ENCODE measurements at places on chromosomes 5 and 9. TPM values are rescaled to one million over a fixed set of nuclear protein-coding genes. Genes with fewer than 3 reads are reported as not detected.
A peak's percentile ranks its signal among the peaks of the same experiment; 100 is the strongest.

- no peak for DNase-seq
- no peaks in the 10 kb centered on the region for H3K4me1 ChIP-seq
- no peaks in the 10 kb centered on the region for H3K36me3 ChIP-seq
These were observed 1925.3 kb upstream of the ACO1 start for GRCh38 chr9:30459156-30459555.

DNA sequence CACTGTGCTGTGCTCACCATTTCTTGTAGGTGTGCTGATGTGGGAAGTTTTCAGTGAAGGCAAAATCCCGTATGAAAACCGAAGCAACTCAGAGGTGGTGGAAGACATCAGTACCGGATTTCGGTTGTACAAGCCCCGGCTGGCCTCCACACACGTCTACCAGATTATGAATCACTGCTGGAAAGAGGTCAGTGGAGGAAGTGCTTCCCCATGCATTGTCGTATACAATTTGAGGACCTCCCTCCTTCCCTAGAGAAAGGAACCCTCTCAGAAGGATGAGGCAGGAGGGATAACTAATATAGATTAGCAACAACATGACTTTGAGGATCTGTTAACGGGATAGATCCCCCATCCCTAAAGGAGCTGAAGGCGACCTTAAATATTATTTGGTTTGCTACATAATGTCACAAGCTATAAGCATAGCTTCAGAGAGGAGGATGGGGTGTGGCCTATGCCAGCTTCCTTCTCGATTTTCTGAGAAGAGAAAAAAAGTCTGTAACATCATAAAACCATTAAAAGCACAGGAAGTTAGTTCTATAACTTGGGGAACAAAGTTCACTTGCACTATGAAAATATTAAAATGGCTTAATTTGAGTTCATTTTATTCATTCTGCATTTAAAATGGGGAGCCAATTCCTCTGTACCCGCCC, 17.0 kb upstream of the CYFIP2 start:
- H3K27me3 ChIP-seq = no peaks in the 10 kb centered on the region
- H3K27ac ChIP-seq = no peak overlapping the region
- no peaks in the 10 kb centered on the region for H3K36me3 ChIP-seq
- H3K4me3 ChIP-seq = no peak overlapping the region

Gene CENPP
- 8.4 TPM for total RNA-seq

DNA sequence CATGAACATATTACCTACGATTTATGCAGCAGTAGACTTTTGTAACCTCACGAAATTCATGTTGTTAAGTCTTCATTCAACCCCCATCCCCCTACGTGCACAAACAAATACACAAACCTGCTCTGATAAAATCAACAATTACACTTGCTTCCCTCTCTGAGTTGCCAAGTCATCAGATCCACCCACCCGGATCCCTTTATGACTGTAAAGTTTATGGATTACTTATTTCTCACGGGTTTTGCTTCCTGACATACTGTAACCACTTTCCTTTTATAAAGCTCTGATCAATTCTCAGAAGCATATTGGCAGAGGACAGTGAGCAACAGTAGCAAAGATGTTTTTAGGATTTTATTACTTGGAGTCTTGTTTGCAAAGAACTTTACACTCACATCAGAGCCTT, 70.5 kb downstream of the MLLT3 start:
- no peaks in the 10 kb centered on the region for H3K27me3 ChIP-seq
- H3K36me3 ChIP-seq = no peaks in the 10 kb centered on the region
- peaks cover 5% of the 10 kb centered on the region for H3K4me1 ChIP-seq
- H3K27ac ChIP-seq = no peak overlapping the region

Gene MEGF10
- 10.2 TPM for total RNA-seq

GRCh38 chr9:33731142-33731541, 64.2 kb upstream of the PRSS3 start:
- no peaks in the 10 kb centered on the region for H3K4me1 ChIP-seq
- DNase-seq = no peak
- H3K36me3 ChIP-seq = no peaks in the 10 kb centered on the region
- H3K4me3 ChIP-seq = no peak overlapping the region
- no peak overlapping the region for H3K27ac ChIP-seq
- no peaks in the 10 kb centered on the region for H3K27me3 ChIP-seq

DNA sequence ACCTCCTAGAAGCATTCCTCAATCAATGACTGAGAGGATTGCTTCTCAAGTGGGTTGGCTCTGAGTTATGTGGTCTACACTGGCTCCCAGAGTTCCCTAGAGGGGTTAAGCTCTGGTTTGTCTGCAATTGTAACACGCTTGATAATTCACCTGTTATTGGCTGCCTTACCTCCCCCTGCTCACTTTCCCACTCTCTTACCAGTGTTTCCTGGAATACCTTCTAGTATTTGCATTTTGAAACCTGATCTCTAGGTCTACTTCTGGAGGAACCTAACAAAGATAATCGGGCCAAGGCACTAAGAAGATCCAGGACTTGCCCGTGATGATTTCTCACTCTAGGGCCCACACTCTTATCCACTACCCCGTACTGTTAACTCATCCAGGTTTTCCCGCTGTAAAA, 110.1 kb upstream of the MAP3K1 start:
- H3K4me1 ChIP-seq = no peaks in the 10 kb centered on the region
- no peaks in the 10 kb centered on the region for H3K27me3 ChIP-seq
- DNase-seq = no peak
- H3K4me3 ChIP-seq = no peak overlapping the region
- H3K36me3 ChIP-seq = no peaks in the 10 kb centered on the region
- no peak overlapping the region for H3K27ac ChIP-seq

GRCh38 chr5:33840927-33841547, 50.8 kb downstream of the ADAMTS12 start:
- H3K4me1 ChIP-seq = no peaks in the 10 kb centered on the region
- DNase-seq = no peak
- H3K27me3 ChIP-seq = no peaks in the 10 kb centered on the region
- H3K4me3 ChIP-seq = no peak overlapping the region

Gene SLCO6A1
- not detected for total RNA-seq

DNA sequence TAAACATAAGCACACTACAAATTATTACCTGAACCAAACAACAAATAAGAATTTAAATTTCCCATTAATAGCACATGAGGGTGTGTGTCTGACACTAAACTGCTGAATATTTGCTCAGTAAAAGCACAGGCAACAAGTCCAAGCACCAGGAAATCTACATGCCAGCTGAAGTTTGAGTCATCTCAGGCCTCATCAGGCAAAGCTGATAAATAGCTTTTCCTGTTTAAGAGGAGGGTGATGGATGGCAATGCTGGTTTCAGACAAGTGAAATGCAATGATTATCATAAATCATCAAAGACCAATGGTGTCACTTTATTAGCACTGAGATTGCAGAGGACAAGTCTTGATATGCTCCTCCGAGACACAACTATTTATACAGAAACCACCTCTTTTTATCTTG, 1668.0 kb upstream of the C9orf72 start:
- no peaks in the 10 kb centered on the region for H3K27me3 ChIP-seq
- no peaks in the 10 kb centered on the region for H3K36me3 ChIP-seq
- DNase-seq = no peak
- no peak overlapping the region for H3K4me3 ChIP-seq
- no peaks in the 10 kb centered on the region for H3K4me1 ChIP-seq

GRCh38 chr5:75262271-75262670, 25.6 kb upstream of the ANKRD31 start:
- no peak for DNase-seq
- H3K4me1 ChIP-seq = no peaks in the 10 kb centered on the region
- no peaks in the 10 kb centered on the region for H3K27me3 ChIP-seq
- H3K27ac ChIP-seq = no peak overlapping the region
- H3K36me3 ChIP-seq = no peaks in the 10 kb centered on the region

Gene SKP1
- 485 TPM for total RNA-seq

Gene C5orf58
- total RNA-seq = not detected

- no peaks in the 10 kb centered on the region for H3K36me3 ChIP-seq
- H3K4me1 ChIP-seq = peaks cover 7% of the 10 kb centered on the region
- no peak for DNase-seq
- no peaks in the 10 kb centered on the region for H3K27me3 ChIP-seq
- H3K27ac ChIP-seq = no peak overlapping the region
- H3K4me3 ChIP-seq = no peak overlapping the region
These were observed 99.7 kb upstream of the CDKN2B start for GRCh38 chr9:22108581-22109370.

DNA sequence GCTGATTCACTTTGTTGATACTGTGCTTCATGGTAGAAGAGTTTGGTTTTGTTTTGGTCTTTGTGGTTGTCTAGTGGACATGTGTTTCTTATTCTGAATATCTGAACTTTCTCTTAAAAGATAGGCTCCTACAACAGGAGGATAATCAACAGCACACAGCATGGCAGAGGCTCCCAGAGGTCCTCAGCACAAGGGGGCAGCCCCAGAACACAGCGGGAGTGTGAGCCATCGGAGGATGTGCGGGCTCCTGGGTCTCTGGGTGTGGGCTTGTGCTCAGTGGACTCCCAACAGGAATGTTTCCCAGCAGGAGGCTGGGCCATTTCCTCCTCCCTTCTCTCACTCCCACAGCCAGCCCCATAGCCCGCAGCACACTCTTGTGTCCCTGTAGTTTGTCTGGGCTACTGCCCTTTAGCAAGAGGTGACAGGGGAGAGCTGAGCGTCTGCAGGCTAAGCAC, 164.3 kb upstream of the OTULINL start:
- no peak overlapping the region for H3K27ac ChIP-seq
- DNase-seq = no peak
- no peaks in the 10 kb centered on the region for H3K4me1 ChIP-seq
- no peak overlapping the region for H3K4me3 ChIP-seq

DNA sequence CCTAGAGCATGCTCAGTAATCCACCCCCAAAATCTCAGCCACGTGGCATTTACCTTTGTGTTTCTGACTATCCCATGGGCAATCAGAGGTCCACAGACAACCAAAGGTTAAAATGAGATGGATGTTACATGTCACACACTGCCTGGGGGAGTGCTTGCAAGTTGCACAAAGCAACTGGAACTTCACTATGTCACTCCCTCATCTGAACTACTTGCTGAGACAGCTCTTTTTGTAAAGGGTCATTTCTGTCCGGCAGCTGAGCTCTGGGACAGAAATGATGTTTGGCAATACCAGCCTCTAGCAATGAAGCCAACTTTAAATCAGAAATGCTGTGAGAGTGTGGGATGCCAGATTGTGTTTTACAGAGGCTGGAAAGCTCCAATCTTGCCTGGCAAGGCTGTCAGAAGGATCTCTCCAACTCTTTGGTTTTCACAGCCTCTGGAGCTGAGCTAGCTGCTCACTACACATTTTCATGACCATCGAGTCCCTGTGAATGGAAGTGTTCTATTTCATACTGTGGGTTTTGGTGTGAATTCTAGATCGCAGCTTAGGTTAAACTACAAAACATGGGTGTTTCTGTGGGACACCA, 66.3 kb upstream of the TMEM215 start:
- H3K27ac ChIP-seq = no peak overlapping the region
- no peak overlapping the region for H3K4me3 ChIP-seq
- no peak for DNase-seq
- H3K36me3 ChIP-seq = no peaks in the 10 kb centered on the region

Gene GKAP1
- 34.7 TPM for total RNA-seq

DNA sequence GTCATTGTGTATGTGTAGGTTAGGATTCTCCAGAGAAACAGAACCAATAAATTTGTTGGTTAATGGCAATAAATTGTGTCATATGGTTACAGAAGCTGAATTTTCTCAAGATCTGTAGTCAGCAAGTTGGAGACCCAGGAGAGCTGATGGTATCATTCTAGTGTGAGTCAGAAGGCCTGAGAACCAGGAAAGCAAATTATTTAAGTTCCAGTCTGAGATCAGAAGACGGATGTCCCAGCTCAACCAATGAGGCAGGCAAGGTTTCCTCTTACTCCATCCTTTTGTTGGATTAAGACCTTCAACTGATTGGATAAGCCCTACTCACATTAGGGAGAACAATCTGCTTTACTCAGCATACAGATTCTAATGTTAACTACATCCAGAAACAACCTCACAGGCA, 656.3 kb downstream of the ANXA1 start:
- H3K27ac ChIP-seq = no peak overlapping the region
- no peaks in the 10 kb centered on the region for H3K4me1 ChIP-seq
- no peak overlapping the region for H3K4me3 ChIP-seq
- no peaks in the 10 kb centered on the region for H3K27me3 ChIP-seq
- H3K36me3 ChIP-seq = no peaks in the 10 kb centered on the region

DNA sequence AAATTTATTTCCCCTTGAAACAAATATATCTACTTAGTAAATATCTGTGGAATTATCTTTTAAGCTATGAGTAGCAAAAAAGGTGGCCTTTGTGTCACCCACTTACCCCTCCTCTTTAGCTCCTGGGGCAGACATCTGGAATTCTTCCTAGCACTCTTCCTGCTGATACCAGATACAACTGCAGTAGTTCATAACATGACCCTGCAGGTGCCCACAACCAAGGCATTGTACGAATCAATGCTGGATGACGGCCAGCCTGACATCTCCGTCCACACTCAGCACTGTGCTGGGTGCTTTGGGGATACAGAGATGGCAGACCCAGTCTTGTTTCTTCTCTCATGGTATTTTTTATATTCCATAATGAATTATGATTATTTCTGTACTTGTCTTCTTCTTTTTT, 152.3 kb downstream of the GOLPH3 start:
- no peaks in the 10 kb centered on the region for H3K27me3 ChIP-seq
- DNase-seq = no peak
- peaks cover 17% of the 10 kb centered on the region for H3K4me1 ChIP-seq

Gene TNFSF15
- 0.13 TPM for total RNA-seq

DNA sequence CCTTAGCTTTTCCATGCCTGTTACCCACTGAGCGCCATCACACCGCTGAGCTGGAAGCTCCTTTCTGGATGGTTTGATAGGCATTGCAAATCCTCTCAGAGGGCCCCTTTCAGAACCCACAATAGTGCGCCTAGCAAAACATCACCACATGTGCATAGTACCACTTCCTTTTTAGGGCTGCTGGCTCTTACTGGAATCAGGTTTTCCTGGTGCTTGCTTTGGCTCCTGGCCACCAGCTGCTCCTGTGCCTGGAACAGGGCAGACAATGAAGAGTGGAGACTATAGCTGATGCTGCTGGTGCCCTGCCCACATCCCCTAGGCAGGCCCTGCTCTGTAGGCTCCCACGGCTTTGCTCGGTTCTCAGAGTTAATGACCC, 163.6 kb upstream of the SEMA6A start:
- peak; percentile 17 for DNase-seq
- no peaks in the 10 kb centered on the region for H3K27me3 ChIP-seq
- no peak overlapping the region for H3K27ac ChIP-seq

Gene PCDHGA8
- total RNA-seq = 1.6 TPM

Gene IRX1
- not detected for total RNA-seq

Gene FAT2
- 0.02 TPM for total RNA-seq

DNA sequence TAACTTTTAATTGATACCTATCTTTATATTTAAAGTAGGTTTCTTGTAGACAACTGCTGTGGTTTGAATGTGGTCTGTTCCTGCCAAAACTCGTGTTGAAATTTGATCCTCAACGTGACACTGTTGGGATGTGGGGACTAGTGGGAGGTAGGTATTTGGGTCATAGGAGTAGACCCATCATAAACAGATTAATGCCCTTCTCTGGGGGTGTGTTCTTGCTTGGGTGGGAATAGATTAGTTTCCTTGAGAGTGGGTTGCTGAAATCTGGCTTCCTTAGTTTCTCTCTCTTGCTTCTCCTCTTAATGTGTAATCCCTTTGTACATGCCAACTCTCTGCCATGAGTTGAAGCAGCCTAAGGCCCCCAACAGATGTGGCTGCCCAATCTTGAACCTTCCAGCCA, 34.6 kb upstream of the IPPK start:
- H3K36me3 ChIP-seq = peaks cover 4% of the 10 kb centered on the region
- no peak overlapping the region for H3K4me3 ChIP-seq
- no peaks in the 10 kb centered on the region for H3K4me1 ChIP-seq
- no peak for DNase-seq
- H3K27ac ChIP-seq = no peak overlapping the region

Gene RNF208
- total RNA-seq = 7.1 TPM

Gene AFAP1L1
- 23.0 TPM for total RNA-seq

- no peak overlapping the region for H3K4me3 ChIP-seq
- H3K36me3 ChIP-seq = peaks cover 33% of the 10 kb centered on the region
- peaks cover 28% of the 10 kb centered on the region for H3K4me1 ChIP-seq
- no peak for DNase-seq
- H3K27me3 ChIP-seq = no peaks in the 10 kb centered on the region
These were observed 43.9 kb downstream of the MACROH2A1 start for GRCh38 chr5:135355169-135355568.
